ENCODE measurements at places on chromosomes 12 and 14.

DNA sequence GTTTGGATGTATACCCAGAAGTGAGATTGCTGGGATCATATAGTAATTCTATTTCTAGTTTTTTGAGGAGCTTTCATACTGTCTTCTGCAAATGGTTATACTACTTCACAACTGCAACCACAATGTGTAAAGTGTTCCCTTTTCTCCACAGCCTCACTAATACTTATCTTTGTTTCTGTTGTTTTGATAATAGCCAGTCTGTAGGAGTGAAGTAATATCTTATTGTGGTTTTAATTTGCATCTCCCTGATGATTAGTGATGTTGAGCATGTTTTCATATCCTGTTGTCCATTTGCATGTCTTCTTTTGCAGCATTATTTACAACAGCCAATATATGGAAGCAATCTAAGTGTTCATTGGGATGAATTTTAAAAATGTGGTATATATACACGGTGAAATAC, 29.9 kb downstream of the GABARAPL1 start:
- DNase-seq, result no peak

- no peak for DNase-seq
These were observed 456.1 kb downstream of the AEBP2 start for GRCh38 chr12:19895246-19896020.

- DNase-seq, result no peak
These were observed 60.9 kb upstream of the NID2 start for GRCh38 chr14:52129721-52130120.

GRCh38 chr12:22283006-22283506, 51.5 kb downstream of the ST8SIA1 start:
- no peak for DNase-seq
